ENCODE measurements at places on chromosomes 1 and 21. TPM values are rescaled to one million over a fixed set of nuclear protein-coding genes. Genes with fewer than 3 reads are reported as not detected.

ZMYM1 gene
- 25.4 TPM for total RNA-seq

ZBTB37 gene
- total RNA-seq, result 9.9 TPM

PADI6 gene
- not detected for total RNA-seq

CZIB gene
- total RNA-seq, result 44.3 TPM

FCGR1A gene
- total RNA-seq, result 0.19 TPM

TSPEAR gene
- not detected for total RNA-seq

TMEM125 gene
- under 0.01 TPM for total RNA-seq

TEX38 gene
- not detected for total RNA-seq

DIO1 gene
- not detected for total RNA-seq

NT5C1A gene
- not detected for total RNA-seq

ACOT7 gene
- total RNA-seq, result 14.4 TPM

ORC1 gene
- total RNA-seq, result 10.5 TPM

PRAMEF27 gene
- total RNA-seq, result not detected

CLDN17 gene
- total RNA-seq, result not detected

KTI12 gene
- 19.2 TPM for total RNA-seq

PRKAB2 gene
- total RNA-seq, result 25.7 TPM

All from regular cardiac myocyte (primary cell).